ENCODE measurements at places on chromosomes 5 and 9. TPM values are rescaled to one million over a fixed set of nuclear protein-coding genes. Genes with fewer than 3 reads are reported as not detected.
A peak's percentile ranks its signal among the peaks of the same experiment; 100 is the strongest.

The HRCT1 gene
- total RNA-seq = 6.4 TPM

The GLT6D1 gene
- not detected for total RNA-seq

DNA sequence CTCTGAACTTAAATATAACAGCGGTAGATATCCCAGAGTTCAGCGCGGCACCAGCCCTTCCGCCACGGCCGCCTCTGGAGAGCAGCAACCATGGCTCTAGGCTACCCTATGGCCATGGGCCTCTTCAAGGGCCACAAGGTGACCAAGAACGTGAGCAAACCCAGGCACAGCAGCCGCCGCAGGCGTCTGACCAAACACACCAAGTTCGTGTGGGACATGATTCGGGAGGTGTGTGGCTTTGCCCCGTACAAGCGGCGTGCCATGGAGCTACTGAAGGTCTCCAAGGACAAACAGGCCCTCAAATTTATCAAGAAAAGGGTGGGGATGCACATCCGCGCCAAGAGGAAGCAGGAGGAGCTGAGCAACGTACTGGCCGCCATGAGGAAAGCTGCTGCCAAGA is 229.0 kb downstream of the ACTL7B start:
- H3K27ac ChIP-seq = no peak overlapping the region
- no peaks in the 10 kb centered on the region for H3K36me3 ChIP-seq
- no peak for DNase-seq

DNA sequence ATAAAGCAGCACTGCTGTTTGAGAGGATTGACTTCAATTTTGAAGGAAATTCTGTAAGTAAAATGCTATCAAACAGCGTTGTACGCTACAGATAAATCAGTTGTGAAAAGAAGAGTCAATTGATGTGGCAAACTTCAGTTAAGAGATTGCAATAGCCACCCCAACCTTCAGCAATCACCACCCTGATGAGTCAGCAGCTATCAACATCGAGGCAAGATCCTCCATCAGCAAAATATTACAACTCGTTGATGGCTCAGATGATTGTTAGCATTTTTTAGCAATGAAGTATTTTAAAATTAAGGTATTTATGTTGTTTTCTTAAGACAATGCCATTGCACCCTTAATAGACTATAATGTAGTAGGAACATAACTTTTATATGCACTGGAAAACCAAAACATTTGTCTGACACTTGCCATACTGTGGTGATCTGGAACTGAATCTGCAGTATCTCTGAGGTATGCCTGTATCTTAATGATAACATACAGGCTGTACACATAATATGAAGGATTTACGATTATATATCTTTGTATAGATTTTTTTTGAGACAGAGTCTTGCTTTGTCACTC is 47.5 kb downstream of the VPS13A start:
- peaks cover 20% of the 10 kb centered on the region for H3K36me3 ChIP-seq
- H3K4me3 ChIP-seq = no peak overlapping the region
- H3K27ac ChIP-seq = no peak overlapping the region
- H3K4me1 ChIP-seq = no peaks in the 10 kb centered on the region
- no peak for DNase-seq
- H3K27me3 ChIP-seq = no peaks in the 10 kb centered on the region

DNA sequence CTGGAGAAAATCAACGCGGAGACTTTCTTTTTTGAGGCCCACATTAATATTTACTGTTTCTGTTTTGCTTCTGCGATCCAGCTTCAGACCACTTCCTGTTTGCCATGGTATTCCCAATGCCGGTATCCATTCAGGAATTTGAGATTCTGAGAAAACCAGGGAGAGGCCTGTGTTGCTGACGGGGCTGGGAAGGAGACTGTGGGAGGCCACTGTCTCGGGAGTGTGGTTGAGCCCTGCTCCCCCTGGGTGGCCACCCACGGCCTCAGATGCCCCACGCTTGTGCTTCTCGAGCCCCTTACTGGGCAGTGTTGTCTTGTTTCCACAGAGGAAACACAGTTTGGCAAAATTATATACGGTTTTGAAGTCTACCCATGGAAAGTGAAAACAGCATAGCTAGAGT is 403.6 kb upstream of the IRX2 start:
- H3K36me3 ChIP-seq = no peaks in the 10 kb centered on the region
- no peaks in the 10 kb centered on the region for H3K4me1 ChIP-seq
- H3K27ac ChIP-seq = no peak overlapping the region
- no peak for DNase-seq
- H3K4me3 ChIP-seq = no peak overlapping the region

GRCh38 chr9:18106006-18106560 is 367.9 kb upstream of the ADAMTSL1 start:
- no peak for DNase-seq
- no peaks in the 10 kb centered on the region for H3K36me3 ChIP-seq
- H3K27ac ChIP-seq = no peak overlapping the region
- no peaks in the 10 kb centered on the region for H3K4me1 ChIP-seq
- no peak overlapping the region for H3K4me3 ChIP-seq

DNA sequence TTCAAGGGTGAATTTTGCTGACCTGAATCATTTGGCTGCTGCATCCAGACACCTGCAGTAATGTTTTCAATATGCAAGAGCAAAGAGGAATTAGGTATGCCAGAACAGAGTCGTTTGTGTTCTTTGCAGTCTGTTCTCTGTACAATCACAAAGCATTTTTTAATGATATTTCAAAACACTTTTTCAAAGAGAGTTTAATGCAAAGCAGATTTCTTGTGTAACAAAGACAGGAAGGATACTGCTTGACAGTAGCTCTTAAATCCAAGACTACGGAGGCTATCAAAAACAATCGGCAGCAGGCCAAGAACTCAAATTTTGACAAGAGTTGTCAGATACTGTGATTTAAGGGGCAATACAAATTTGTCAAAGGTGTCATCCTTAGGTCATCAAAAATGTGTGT is 341.9 kb downstream of the GADD45G start:
- no peaks in the 10 kb centered on the region for H3K36me3 ChIP-seq
- H3K27ac ChIP-seq = no peak overlapping the region
- H3K4me1 ChIP-seq = peaks cover 44% of the 10 kb centered on the region
- H3K27me3 ChIP-seq = no peaks in the 10 kb centered on the region
- no peak for DNase-seq

DNA sequence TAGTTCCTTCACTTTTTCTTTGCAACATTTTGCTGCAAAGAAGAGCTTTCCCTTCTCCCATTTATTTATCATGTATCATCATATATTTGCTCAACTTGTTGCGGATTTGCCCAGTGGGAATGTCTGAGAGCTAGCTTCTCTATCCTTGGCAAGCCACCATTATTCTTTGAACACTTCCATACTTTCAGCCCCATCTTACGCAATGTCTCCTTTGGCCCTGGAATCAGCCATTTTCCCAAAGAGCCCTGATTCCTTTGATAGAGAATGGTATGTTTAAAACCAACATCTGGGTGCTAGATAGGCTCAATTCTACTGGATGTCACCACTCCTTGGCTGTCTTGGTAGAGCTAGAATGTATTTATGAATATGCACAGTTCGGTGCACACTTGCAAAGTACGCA is 12.6 kb upstream of the SETD9 start:
- no peaks in the 10 kb centered on the region for H3K4me1 ChIP-seq
- H3K27ac ChIP-seq = no peak overlapping the region
- H3K36me3 ChIP-seq = peaks cover 14% of the 10 kb centered on the region
- no peaks in the 10 kb centered on the region for H3K27me3 ChIP-seq
- DNase-seq = no peak

GRCh38 chr5:38816083-38817030 is 29.5 kb upstream of the OSMR start:
- no peaks in the 10 kb centered on the region for H3K36me3 ChIP-seq
- no peak for DNase-seq
- H3K27ac ChIP-seq = no peak overlapping the region
- peaks cover 14% of the 10 kb centered on the region for H3K4me1 ChIP-seq
- H3K27me3 ChIP-seq = no peaks in the 10 kb centered on the region

- no peaks in the 10 kb centered on the region for H3K27me3 ChIP-seq
- no peaks in the 10 kb centered on the region for H3K36me3 ChIP-seq
- no peak overlapping the region for H3K4me3 ChIP-seq
- DNase-seq = no peak
- H3K27ac ChIP-seq = no peak overlapping the region
Measured at GRCh38 chr5:67020096-67020615, 176.4 kb downstream of the CD180 start.

The AQP7 gene
- total RNA-seq = 0.33 TPM

The FCN2 gene
- total RNA-seq = not detected

The FRMD3 gene
- total RNA-seq = 8.0 TPM

GRCh38 chr9:3271157-3271556 is 254.6 kb downstream of the RFX3 start:
- peaks cover 32% of the 10 kb centered on the region for H3K36me3 ChIP-seq
- H3K27ac ChIP-seq = no peak overlapping the region
- H3K4me3 ChIP-seq = no peak overlapping the region
- no peak for DNase-seq

DNA sequence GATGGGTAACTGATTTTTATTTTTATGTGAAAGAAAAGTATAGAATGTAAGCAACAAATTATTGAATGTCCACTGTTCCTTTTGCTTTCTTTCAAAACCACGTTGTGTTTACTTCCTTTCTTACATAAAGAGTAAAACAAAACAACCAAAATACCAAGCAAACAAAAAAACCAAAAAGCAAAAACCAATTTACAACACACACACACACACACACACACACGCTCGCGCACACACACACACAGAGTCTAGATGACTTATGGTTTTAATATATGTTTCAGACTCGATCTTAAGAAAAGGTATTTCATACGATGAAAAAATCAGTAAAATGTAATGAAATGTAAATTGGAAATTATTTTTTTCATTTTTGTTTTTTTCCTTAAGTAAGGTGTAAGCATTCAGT is 80.3 kb downstream of the ADGRV1 start:
- no peak for DNase-seq
- no peaks in the 10 kb centered on the region for H3K36me3 ChIP-seq
- H3K4me1 ChIP-seq = no peaks in the 10 kb centered on the region

The TSSK1B gene
- not detected for total RNA-seq

The FAM169A gene
- total RNA-seq = 3.3 TPM

The PAXX gene
- total RNA-seq = 36.3 TPM

The DAPK1 gene
- 88.2 TPM for total RNA-seq

DNA sequence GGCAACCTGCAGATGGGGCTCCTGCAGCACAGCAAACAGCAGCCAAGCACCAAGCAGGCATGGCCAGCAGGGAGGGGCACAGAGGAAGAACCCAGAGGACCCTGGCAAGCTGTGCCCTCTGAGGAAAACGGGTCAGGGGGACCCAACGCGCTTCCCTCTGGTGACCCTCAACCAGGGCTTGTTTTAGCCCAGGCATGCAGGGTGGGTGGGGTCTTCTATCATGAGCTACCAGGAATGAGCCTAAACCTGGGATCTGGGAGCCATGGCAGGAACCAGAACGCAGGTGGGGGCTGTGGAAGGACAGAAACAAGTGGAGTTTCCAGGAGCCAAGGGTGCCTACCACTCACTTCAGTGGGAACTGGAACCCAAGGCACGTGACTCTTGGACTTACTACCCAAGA is 20.9 kb downstream of the IPPK start:
- peaks cover 16% of the 10 kb centered on the region for H3K36me3 ChIP-seq
- H3K4me1 ChIP-seq = no peaks in the 10 kb centered on the region
- no peaks in the 10 kb centered on the region for H3K27me3 ChIP-seq
- no peak overlapping the region for H3K27ac ChIP-seq
- no peak for DNase-seq

- no peaks in the 10 kb centered on the region for H3K36me3 ChIP-seq
- no peaks in the 10 kb centered on the region for H3K27me3 ChIP-seq
- no peak overlapping the region for H3K4me3 ChIP-seq
- H3K4me1 ChIP-seq = no peaks in the 10 kb centered on the region
Measured at GRCh38 chr9:80094176-80094771, 522.5 kb downstream of the TLE4 start.

The PCDHGA8 gene
- total RNA-seq = 5.4 TPM

- no peaks in the 10 kb centered on the region for H3K36me3 ChIP-seq
- no peak for DNase-seq
- no peak overlapping the region for H3K4me3 ChIP-seq
- no peak overlapping the region for H3K27ac ChIP-seq
- H3K27me3 ChIP-seq = no peaks in the 10 kb centered on the region
Measured at GRCh38 chr9:129640086-129640870, 1.7 kb downstream of the ASB6 start.

GRCh38 chr9:136642439-136642921 is 20.2 kb upstream of the EGFL7 start:
- no peaks in the 10 kb centered on the region for H3K36me3 ChIP-seq
- DNase-seq = no peak
- H3K27ac ChIP-seq = no peak overlapping the region
- H3K4me3 ChIP-seq = no peak overlapping the region
- H3K27me3 ChIP-seq = peaks cover 47% of the 10 kb centered on the region

DNA sequence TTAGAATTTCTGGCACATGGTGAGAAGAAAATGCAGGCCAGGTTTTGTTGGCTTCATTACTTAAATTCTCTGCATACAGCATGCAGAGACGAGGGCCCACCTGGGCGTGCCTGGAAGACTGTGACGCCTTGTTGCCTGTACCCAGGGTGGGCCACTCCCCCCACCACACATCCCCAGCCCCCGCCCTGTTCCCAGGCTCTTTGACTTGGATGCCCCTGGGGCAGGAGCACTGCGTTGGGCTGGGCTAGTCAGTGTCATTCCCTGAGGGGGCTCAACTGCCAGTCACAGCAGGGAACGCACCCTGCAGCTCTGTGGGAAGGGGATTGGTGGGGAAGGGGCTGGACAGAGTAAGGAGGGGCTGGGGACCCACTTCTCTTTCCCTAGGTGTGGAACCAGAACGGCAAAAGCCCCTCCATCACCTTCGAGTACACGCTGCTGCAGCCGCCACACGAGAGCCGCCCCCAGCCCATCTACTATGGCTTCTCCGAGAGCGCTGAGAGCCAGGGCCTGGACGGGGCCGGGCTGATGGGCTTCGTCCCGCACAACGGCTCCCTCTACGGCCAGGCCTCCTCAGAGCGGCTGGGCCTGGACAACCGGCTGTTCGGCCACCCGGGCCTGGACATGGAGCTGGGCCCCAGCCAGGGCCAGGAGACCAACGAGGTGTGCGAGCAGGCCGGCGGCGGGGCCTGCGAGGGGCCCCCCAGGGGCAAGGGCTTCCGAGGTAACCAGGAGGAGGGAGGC is 19.6 kb downstream of the ADAMTSL2 start:
- no peak overlapping the region for H3K27ac ChIP-seq
- peaks cover 14% of the 10 kb centered on the region for H3K4me1 ChIP-seq
- no peaks in the 10 kb centered on the region for H3K36me3 ChIP-seq
- no peak for DNase-seq

The SLC6A18 gene
- total RNA-seq = not detected

- H3K4me3 ChIP-seq = no peak overlapping the region
- no peaks in the 10 kb centered on the region for H3K4me1 ChIP-seq
- no peak for DNase-seq
- H3K36me3 ChIP-seq = no peaks in the 10 kb centered on the region
- H3K27ac ChIP-seq = no peak overlapping the region
Measured at GRCh38 chr9:2255128-2255527, 240.0 kb downstream of the SMARCA2 start.

DNA sequence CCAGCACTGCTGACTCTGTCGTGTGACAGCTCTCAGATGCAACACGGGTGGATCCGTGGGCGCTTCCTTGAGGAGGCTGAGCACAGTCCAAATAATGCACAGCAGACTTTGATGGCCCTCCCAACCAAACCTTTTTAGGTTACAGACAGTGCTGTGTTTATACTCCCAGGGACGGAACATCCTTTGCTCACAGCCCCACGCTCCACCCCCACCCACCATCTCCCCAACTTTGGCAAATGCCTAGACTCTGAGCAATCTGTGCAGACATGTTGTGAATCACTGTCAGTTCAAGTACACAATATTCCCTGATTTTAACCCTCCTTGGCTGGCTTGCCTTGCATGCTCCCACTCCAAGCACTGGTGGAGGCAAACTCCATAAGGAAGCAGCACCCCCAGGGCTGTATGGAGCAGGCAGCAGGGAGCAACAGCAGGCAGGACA is 324.6 kb downstream of the MLLT3 start:
- peak; percentile 91 for DNase-seq
- H3K36me3 ChIP-seq = no peaks in the 10 kb centered on the region
- H3K4me3 ChIP-seq = no peak overlapping the region
- H3K4me1 ChIP-seq = peaks cover 57% of the 10 kb centered on the region
- no peaks in the 10 kb centered on the region for H3K27me3 ChIP-seq

Measured in sigmoid colon (tissue), 7 donors.